ENCODE measurements at places on chromosomes 5 and 9.
A peak's percentile ranks its signal among the peaks of the same experiment; 100 is the strongest.

- DNase-seq: peak; percentile 41
These were observed 1.9 kb upstream of the IL13 start for GRCh38 chr5:132655821-132656773.

GRCh38 chr5:169213479-169213878 lies 87.5 kb downstream of the SLIT3 start:
- no peak for DNase-seq

DNA sequence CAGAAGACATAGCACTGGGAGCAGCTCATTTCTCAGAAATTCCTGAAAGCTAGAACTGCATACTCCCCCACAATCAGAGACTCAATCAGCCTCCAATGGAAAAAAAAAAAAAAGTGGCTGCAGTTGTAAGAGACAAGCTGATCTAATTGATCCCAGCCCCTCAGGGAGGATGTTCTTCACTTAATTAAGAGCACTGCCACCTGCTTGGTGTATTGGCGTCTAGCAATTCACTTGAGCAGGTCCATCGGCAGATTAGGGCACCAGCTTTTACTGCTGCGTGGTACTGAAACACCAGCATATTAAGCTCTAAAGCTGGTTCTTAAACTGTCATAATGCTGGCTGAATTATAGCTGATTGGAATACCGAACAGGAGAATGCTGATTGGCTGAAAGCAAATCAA lies 1890.1 kb upstream of the WWC1 start:
- no peak for DNase-seq

DNA sequence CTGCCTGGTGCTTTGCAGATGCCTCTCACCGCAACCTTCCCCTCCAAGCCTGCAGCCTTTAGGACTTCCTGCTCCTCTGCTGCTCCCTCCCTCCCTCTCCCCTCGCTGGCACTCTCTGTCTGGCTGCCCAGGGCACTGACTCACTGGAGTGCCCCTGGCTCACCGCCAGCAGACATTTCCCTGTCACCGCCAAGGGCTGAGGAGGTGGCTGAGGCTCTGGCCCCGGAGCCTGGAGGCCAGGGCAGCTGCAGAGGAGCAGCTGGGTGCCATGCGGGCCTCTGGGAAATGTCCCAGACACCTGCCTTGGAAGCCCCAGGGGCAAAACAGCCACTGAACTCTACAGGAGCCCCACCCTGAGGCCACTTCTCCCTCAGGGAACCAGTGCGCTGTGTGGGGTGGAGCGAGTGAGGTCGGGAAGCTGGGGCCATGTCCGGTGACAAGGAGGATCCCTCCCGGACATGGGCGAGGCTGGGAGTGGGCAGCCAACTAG lies 53.4 kb downstream of the TENT4A start:
- peak; percentile 42 for DNase-seq

GRCh38 chr9:97412626-97413385 lies 910 bp downstream of the TDRD7 start:
- no peak for DNase-seq

GRCh38 chr9:16817002-16817401 lies 53.5 kb downstream of the BNC2 start:
- no peak for DNase-seq

GRCh38 chr5:119339965-119340364 lies 15.9 kb upstream of the TNFAIP8 start:
- DNase-seq: no peak

DNA sequence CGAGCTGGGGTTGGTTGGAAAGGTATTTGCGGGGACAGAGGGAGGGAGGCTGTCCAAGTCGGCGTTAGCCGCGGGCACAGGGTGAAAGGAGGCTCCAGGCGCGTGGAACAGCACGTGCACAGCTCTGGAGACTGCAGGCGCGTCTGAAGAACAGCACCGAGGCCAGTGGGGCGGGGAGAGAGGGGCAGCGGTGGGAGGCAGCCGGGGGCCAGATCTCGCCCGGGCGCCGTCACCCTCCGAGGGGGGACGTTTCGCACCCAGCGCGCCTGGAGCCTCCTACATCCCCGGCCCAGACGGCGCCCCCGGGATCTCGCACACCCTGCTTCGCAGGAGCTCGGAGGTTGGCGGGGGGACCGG lies 79.6 kb downstream of the NTNG2 start:
- DNase-seq: no peak

- DNase-seq: no peak
These were observed 607.5 kb upstream of the SEMA6A start for GRCh38 chr5:117182104-117182503.

DNA sequence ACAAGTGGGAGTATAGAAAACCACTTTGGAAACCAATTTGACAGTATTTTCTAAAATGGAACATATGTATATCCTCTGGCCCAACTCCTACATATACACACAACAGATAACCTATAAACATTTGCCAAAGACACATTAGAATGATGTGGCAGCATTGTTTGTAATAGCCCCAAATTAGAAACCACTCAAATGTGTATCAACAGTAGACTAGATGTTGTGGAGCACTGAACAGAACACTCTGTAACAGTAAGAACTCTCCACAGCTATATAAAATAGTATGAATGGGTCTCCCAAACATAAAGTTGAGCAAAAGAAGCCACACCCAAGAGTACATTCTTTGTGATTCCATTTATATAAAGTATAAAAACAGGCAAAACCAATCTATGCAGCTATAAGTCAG lies 6.1 kb downstream of the ZNF622 start:
- DNase-seq: no peak

DNA sequence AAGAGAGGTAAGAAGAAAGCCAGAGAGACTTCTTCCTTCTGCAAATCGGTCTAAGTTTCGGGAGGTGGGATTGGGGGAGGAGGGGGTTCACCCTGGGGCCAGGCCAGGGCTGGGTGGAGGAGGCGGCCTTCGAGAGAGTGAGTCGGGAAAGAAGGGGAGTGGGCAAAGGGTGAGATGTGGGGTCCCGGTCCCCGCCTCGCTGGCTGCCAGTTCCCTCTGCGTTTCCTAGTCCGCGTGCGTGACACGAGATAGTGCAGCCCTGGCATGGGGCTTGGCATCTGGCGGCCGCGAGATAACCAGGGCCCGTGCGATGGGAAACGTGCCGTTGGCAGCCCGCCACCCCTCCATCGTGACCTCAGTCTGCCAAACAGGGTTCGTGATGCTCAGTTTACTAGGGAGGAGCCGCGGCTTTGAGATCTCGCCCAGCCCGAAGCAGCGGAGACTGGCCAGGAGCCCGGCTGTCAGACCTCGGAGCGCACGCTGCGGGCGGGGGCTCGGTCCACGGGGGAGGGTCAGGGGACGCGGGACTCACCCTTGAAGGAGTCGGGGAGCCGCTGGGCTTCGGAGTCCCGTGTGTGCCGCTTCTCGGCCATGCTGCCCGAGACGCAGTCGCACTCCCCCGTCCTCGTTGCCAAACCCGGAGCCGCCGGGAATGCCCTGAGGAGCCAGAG lies at the start of gene STOM:
Gene STOM (minus strand): TSS at position 656 of the 671 bp plus-strand sequence. CDS start 63 bp downstream, at position 593.
- DNase-seq: peak; percentile 61

DNA sequence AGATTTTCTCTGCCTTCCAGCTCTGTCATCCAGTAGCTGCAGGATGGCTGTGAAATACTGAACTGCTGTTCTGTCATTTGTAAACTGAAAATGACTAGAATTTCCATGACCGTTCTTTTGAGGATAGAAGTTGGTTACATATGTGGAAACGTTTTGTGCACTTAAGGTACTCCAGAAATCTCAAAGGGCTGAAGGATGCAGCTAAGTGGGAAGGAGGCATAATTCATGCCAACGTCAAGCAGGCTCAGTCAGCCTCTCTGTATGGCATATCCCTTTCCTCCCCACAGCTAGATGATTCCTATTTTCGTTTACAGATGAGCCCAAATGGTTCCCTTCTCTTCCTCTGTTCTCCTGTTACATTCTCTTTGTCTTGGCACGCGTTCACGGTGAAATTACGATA lies 257.6 kb downstream of the FBXL7 start:
- DNase-seq: no peak
